Astrocyte (in vitro differentiated cells and primary cell): ENCODE measurements at places on chromosomes 1 and 21.
A peak's percentile ranks its signal among the peaks of the same experiment; 100 is the strongest.

DNA sequence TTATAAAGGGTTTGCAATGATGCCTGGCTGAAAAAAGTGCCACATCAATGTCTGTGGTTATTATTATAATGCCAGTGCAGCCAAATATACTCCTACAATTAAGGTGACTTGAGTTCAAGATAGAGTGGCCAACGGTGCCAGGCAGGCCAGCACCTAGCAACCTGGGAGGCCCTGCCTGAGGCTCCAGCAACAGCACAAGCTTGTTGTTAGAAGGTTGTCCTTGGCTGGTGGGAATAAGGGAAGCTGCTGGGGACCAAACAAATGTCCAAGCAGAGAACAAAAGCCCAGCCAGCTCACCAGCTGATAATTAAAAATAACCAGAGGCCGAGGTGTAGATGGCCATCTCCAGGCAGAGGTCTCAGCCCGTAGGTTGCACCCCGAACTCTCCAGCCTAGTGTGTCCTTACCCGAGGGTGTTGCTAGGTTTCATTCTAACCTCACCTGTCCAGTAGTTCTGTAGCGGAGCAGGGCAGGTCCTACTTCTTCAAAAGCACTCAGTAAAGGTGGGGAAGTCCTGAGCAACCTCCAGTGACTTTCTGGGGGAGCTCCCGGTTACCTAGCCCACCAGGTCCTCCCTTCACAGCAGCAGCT lies 1.9 kb downstream of the TMPRSS2 start:
- H3K27me3 ChIP-seq = peaks cover 42% of the 10 kb centered on the region
- no peak overlapping the region for H3K27ac ChIP-seq
- H3K36me3 ChIP-seq = no peaks in the 10 kb centered on the region
- no peak overlapping the region for H3K4me3 ChIP-seq

DNA sequence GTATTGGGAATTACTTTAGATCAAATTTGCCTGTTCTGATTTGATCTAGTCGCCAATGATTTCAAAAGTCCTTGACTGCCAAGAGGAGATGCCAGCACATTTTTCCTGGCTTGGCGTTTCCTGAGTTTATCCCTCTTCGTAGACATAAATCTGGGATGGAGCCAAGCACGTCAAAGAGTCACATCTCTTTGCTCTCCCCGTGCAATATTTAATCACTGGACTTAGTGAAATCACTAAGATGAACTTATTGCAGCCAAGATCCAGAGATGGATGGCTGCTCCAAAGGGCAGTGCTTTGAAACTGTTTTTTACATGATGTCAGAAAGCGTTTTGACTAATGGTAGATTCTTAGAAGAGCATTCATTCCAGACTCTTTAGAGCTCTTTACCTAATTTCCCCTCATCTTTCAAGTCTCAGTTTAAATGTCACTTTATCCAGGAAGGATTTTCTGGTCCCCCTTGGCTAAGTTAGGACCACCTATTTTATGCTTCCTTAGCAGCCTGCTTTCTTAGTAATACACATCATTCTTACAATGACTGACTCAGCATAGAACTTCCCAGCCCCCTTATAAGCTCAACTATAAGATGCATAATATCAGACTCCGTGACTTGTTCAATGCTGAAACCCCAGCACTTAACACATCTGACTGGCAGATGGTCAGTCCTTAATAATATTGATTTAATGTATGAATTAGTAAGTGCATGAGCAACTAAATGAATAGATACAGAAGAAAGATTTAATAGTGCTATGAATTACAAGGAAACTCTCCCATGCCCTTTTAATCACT lies 94.4 kb upstream of the GREM2 start:
- no peaks in the 10 kb centered on the region for H3K27me3 ChIP-seq
- no peaks in the 10 kb centered on the region for H3K36me3 ChIP-seq
- peaks cover 13% of the 10 kb centered on the region for H3K4me1 ChIP-seq
- H3K27ac ChIP-seq = no peak overlapping the region
- DNase-seq = peak; percentile 81

- DNase-seq = no peak
- no peaks in the 10 kb centered on the region for H3K4me1 ChIP-seq
- H3K4me3 ChIP-seq = no peak within 1 kb of the TSS
- H3K27me3 ChIP-seq = no peaks in the 10 kb centered on the region
Observed at GRCh38 chr1:26177182-26177684, at the start of gene CNKSR1. CNKSR1 (plus strand) TSS chr1:26177491; CDS start chr1:26177548, 57 bp downstream.

DNA sequence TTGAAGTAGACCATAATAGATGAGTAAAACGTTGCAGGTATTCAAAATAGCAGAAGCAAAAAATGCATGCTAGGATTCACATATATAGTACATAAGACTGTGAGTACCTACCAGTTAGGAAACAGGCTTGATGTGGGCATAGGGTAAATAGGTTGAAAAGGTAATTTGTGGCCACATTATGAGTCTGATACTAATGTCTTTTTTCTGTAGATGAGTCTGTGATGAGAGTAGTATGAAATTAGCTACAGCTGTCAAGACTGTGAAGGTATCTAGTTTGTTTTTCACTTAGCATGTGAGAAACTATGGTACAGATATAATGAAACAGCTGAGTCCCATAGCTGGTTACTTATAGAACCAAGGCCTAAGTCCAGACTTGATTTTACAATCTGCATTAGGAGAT lies 12.4 kb upstream of the SPATA1 start:
- no peaks in the 10 kb centered on the region for H3K27me3 ChIP-seq
- H3K4me1 ChIP-seq = no peaks in the 10 kb centered on the region
- H3K4me3 ChIP-seq = no peak overlapping the region

- DNase-seq = peak; percentile 20
- H3K36me3 ChIP-seq = no peaks in the 10 kb centered on the region
- H3K4me3 ChIP-seq = peak overlapping the region; percentile 14
- peaks cover 20% of the 10 kb centered on the region for H3K27me3 ChIP-seq
Observed at GRCh38 chr1:154813300-154813816, 56.7 kb downstream of the KCNN3 start.

- no peaks in the 10 kb centered on the region for H3K27me3 ChIP-seq
- H3K27ac ChIP-seq = no peak overlapping the region
- DNase-seq = peak; percentile 65
- no peaks in the 10 kb centered on the region for H3K36me3 ChIP-seq
- no peak overlapping the region for H3K4me3 ChIP-seq
- H3K4me1 ChIP-seq = no peaks in the 10 kb centered on the region
Observed at GRCh38 chr1:198416296-198416695, 124.2 kb downstream of the ATP6V1G3 start.

- H3K4me1 ChIP-seq = peaks cover 6% of the 10 kb centered on the region
- peak; percentile 61 for DNase-seq
- H3K27me3 ChIP-seq = no peaks in the 10 kb centered on the region
Observed at GRCh38 chr21:25375675-25376074, 231.6 kb downstream of the MRPL39 start.

- no peak overlapping the region for H3K4me3 ChIP-seq
- H3K27me3 ChIP-seq = no peaks in the 10 kb centered on the region
Observed at GRCh38 chr1:41950820-41951219, 32.1 kb upstream of the HIVEP3 start.

DNA sequence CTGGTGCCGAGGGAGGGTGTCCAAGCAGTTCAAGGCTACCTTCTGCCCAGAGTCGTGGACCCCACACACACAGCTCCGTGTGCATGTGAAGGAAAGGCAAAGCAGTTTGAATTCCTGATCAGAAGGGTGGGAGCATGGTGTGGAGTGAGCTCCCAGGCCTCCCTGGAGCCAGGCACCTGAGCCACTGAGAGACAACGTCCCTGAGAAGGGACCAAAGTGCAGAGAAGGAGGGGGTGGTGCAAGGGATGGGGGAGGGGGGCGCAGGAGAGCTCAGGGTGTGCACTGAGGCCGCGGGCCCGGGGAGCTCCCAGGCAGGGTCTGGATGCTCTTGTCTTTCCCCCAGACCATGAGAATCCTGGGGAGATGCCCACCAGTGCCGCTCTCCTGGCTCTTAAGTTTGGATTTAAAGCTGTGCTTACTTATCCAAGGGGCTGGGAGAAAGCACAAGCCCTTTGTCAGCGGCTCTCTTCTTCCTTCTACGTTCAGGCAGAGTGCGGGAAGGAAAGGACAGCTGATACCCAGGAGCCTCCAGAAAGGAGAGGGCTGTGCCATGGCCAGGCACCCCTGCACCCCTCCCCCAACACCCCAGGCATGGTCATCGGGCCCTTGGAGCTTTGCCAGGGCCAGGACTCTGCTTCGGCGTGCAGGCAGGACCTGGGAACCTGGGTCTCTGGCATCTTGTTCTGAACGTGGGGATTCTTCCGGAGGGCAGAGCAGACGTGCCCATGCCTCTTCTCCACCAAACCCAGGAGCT lies 24.1 kb downstream of the ACTA1 start:
- H3K27ac ChIP-seq = no peak overlapping the region
- H3K4me1 ChIP-seq = peaks cover 9% of the 10 kb centered on the region
- H3K4me3 ChIP-seq = no peak overlapping the region

GRCh38 chr1:67583462-67583950 lies 101.5 kb upstream of the GADD45A start:
- peak; percentile 42 for DNase-seq
- H3K27me3 ChIP-seq = no peaks in the 10 kb centered on the region
- no peak overlapping the region for H3K4me3 ChIP-seq
- H3K36me3 ChIP-seq = no peaks in the 10 kb centered on the region
- H3K4me1 ChIP-seq = peaks cover 3% of the 10 kb centered on the region

GRCh38 chr1:9181176-9181906 lies 52.4 kb upstream of the GPR157 start:
- peaks cover 15% of the 10 kb centered on the region for H3K36me3 ChIP-seq
- H3K27me3 ChIP-seq = no peaks in the 10 kb centered on the region
- peak overlapping the region; percentile 80 for H3K27ac ChIP-seq
- peaks cover 34% of the 10 kb centered on the region for H3K4me1 ChIP-seq
- H3K4me3 ChIP-seq = peak overlapping the region; percentile 72
- no peak for DNase-seq

GRCh38 chr1:33781652-33782051 lies 82.2 kb upstream of the HMGB4 start:
- H3K27me3 ChIP-seq = no peaks in the 10 kb centered on the region
- DNase-seq = no peak
- H3K4me3 ChIP-seq = no peak overlapping the region
- peaks cover 2% of the 10 kb centered on the region for H3K36me3 ChIP-seq
- H3K4me1 ChIP-seq = no peaks in the 10 kb centered on the region

GRCh38 chr1:178019622-178020021 lies 49.8 kb upstream of the SEC16B start:
- H3K27me3 ChIP-seq = no peaks in the 10 kb centered on the region
- no peak for DNase-seq
- no peak overlapping the region for H3K4me3 ChIP-seq
- no peaks in the 10 kb centered on the region for H3K4me1 ChIP-seq

- H3K4me1 ChIP-seq = peaks cover 4% of the 10 kb centered on the region
- H3K27me3 ChIP-seq = peaks cover 7% of the 10 kb centered on the region
- H3K36me3 ChIP-seq = no peaks in the 10 kb centered on the region
- H3K4me3 ChIP-seq = no peak overlapping the region
- H3K27ac ChIP-seq = no peak overlapping the region
Observed at GRCh38 chr1:2605509-2606395, 19.2 kb downstream of the PRXL2B start.

GRCh38 chr21:33975548-33976081 lies 60.0 kb upstream of the ATP5PO start:
- DNase-seq = peak; percentile 45
- H3K4me1 ChIP-seq = peaks cover 41% of the 10 kb centered on the region
- peak overlapping the region; percentile 28 for H3K4me3 ChIP-seq
- H3K36me3 ChIP-seq = no peaks in the 10 kb centered on the region

GRCh38 chr1:227769047-227769935 lies 34.1 kb downstream of the SNAP47 start:
- no peak overlapping the region for H3K27ac ChIP-seq
- H3K4me3 ChIP-seq = no peak overlapping the region
- peaks cover 4% of the 10 kb centered on the region for H3K4me1 ChIP-seq
- peaks cover 18% of the 10 kb centered on the region for H3K36me3 ChIP-seq
- DNase-seq = no peak

GRCh38 chr1:212671342-212672031 lies 28.2 kb downstream of the BATF3 start:
- peaks cover 3% of the 10 kb centered on the region for H3K27me3 ChIP-seq
- no peaks in the 10 kb centered on the region for H3K36me3 ChIP-seq
- no peak overlapping the region for H3K4me3 ChIP-seq
- DNase-seq = peak; percentile 73

- no peak overlapping the region for H3K27ac ChIP-seq
- no peak overlapping the region for H3K4me3 ChIP-seq
- H3K36me3 ChIP-seq = no peaks in the 10 kb centered on the region
- H3K27me3 ChIP-seq = no peaks in the 10 kb centered on the region
- no peaks in the 10 kb centered on the region for H3K4me1 ChIP-seq
Observed at GRCh38 chr1:82612986-82613385, 812.3 kb downstream of the ADGRL2 start.

GRCh38 chr1:154222518-154222917 lies 1.8 kb downstream of the UBAP2L start:
- peak overlapping the region; percentile 82 for H3K4me3 ChIP-seq
- DNase-seq = no peak
- peak overlapping the region; percentile 94 for H3K27ac ChIP-seq
- H3K36me3 ChIP-seq = peaks cover 31% of the 10 kb centered on the region
- H3K27me3 ChIP-seq = no peaks in the 10 kb centered on the region

DNA sequence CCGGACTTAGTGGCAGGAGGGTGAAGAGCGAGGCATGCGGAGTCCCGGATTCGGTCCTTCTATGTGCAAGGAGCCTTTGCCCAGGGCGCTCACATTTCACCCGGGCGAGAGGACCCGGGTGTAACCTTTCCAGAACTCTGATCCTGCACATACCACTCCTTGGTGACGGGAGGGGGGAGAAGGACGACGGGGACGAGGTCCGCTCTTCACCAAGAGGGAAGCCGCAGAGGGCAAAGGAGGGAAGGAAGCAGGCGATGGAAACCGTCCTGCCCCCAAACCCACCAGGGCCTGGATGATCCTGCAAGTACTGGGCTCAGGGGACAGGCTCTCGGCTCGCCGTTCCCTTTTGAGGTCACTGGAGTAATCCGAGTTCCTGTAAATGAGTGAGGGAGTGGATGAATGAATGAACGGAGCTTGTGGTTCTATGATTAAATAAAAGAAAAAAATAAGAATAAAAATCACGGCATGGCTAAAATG lies 993 bp downstream of the SYPL2 start:
- peaks cover 79% of the 10 kb centered on the region for H3K27me3 ChIP-seq
- H3K4me3 ChIP-seq = no peak overlapping the region
- H3K4me1 ChIP-seq = no peaks in the 10 kb centered on the region

- no peaks in the 10 kb centered on the region for H3K36me3 ChIP-seq
- H3K4me3 ChIP-seq = no peak overlapping the region
- H3K27ac ChIP-seq = no peak overlapping the region
- H3K4me1 ChIP-seq = peaks cover 4% of the 10 kb centered on the region
Observed at GRCh38 chr1:218303176-218303879, 18.2 kb downstream of the RRP15 start.

DNA sequence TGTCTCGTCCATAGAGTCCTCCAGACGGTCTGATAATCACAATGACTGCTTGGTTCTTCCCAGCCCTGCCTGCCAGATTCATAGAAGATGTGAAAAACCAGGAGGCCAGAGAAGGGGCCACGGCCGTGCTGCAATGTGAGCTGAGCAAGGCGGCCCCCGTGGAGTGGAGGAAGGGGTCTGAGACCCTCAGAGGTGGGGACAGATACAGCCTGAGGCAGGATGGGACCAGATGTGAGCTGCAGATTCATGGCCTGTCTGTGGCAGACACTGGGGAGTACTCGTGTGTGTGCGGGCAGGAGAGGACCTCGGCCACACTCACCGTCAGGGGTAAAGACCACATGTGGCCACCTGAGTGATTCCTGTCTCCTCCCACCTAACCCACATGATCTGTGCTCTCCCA lies 86.9 kb downstream of the OBSCN start:
- no peaks in the 10 kb centered on the region for H3K27me3 ChIP-seq
- no peak overlapping the region for H3K4me3 ChIP-seq
- DNase-seq = no peak
- no peaks in the 10 kb centered on the region for H3K4me1 ChIP-seq

GRCh38 chr1:245153081-245153551 lies 1.7 kb upstream of the KIF26B start:
- DNase-seq = peak; percentile 41
- H3K27me3 ChIP-seq = peaks cover 2% of the 10 kb centered on the region
- H3K4me3 ChIP-seq = peak overlapping the region; percentile 60
- H3K27ac ChIP-seq = no peak overlapping the region
- no peaks in the 10 kb centered on the region for H3K36me3 ChIP-seq
